ENCODE measurements at places on chromosomes 13 and 19.

DNA sequence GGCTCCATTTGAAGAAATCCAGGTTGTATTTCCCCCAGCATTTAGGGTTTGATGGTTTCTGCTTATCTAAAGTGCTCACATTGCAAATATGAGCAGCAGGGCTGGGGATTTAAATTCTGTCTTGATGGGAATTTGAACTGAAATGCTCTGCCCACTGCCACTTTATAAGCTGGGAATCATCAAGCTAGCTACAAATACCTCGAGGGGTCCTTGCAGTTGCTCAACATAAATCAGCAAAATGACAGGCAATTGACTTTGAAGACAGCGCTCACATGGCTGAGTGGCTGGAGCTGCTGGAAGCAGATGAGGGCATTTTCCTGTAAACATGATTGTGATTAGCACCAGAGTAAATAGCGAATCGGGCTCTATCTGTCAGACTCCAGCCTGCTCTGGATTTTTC lies 39.4 kb upstream of the MEDAG start:
- no peaks in the 10 kb centered on the region for H3K36me3 ChIP-seq
- peaks cover 28% of the 10 kb centered on the region for H3K4me1 ChIP-seq
- H3K27ac ChIP-seq: no peak overlapping the region
- no peaks in the 10 kb centered on the region for H3K27me3 ChIP-seq
- no peak for DNase-seq

DNA sequence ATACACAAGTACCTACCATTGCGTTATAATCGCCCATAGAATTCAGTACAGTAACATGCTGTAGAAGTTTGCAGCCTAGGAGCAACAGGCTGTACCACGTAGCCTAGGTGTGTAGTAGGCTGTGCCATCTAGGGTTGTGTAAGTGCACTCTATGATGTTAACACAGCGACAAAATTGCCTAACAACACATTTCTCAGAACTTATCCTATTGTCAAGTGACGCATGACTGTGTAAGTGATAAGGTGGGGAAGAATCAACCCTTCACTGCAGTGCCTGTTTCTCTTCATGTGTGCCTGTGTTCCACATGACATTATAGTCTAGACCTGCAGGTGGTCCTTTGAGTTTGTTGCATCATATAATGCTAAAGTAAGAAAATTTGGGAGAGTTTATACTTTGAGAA lies 94.0 kb downstream of the PCDH9 start:
- no peak overlapping the region for H3K27ac ChIP-seq
- H3K4me3 ChIP-seq: no peak overlapping the region
- no peaks in the 10 kb centered on the region for H3K4me1 ChIP-seq
- no peaks in the 10 kb centered on the region for H3K36me3 ChIP-seq

GRCh38 chr13:113410472-113411201 lies 42.7 kb downstream of the ADPRHL1 start:
- H3K27ac ChIP-seq: peak overlapping the region; percentile 9
- no peaks in the 10 kb centered on the region for H3K4me1 ChIP-seq
- H3K27me3 ChIP-seq: peaks cover 27% of the 10 kb centered on the region
- H3K36me3 ChIP-seq: no peaks in the 10 kb centered on the region

- H3K27me3 ChIP-seq: peaks cover 14% of the 10 kb centered on the region
- DNase-seq: peak; percentile 72
- H3K27ac ChIP-seq: no peak overlapping the region
- H3K36me3 ChIP-seq: no peaks in the 10 kb centered on the region
- peaks cover 7% of the 10 kb centered on the region for H3K4me1 ChIP-seq
Observed at GRCh38 chr13:109794095-109794494, 7.7 kb upstream of the IRS2 start.

- peaks cover 17% of the 10 kb centered on the region for H3K27me3 ChIP-seq
- H3K4me3 ChIP-seq: no peak overlapping the region
- H3K27ac ChIP-seq: no peak overlapping the region
- no peaks in the 10 kb centered on the region for H3K36me3 ChIP-seq
- DNase-seq: no peak
- H3K4me1 ChIP-seq: peaks cover 66% of the 10 kb centered on the region
Observed at GRCh38 chr19:10406191-10406590, 2.8 kb upstream of the CDC37 start.

- no peaks in the 10 kb centered on the region for H3K36me3 ChIP-seq
- no peak overlapping the region for H3K4me3 ChIP-seq
- no peak overlapping the region for H3K27ac ChIP-seq
- no peaks in the 10 kb centered on the region for H3K4me1 ChIP-seq
- H3K27me3 ChIP-seq: no peaks in the 10 kb centered on the region
Observed at GRCh38 chr13:44421853-44422525, 48.4 kb downstream of the SERP2 start.

DNA sequence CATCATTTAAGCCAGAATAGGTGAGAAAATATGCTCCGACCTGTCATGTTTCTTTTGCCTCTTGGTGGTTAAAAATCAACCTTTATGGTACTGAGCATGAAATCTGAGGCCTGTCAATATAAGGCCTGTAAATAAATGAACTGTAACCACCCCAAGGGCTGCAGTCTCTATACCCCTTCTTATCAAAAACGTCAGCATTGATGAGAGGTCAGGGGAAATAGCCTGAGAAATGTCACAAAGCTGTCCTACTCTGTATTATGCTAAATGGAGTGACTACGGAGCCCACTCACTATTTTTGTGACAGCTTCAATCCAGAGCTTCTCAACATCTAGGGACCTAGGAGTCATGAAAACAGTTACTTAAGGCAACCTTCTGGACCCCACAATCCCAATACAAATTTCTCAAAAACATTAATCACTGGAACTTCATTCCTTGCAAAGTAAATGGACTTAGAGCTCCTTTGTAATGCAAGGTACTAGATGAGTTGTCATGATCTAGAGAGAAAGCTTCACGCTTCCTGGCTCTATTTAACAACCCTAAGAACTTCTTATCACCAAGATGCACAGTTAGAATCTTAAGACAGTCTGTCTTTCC lies 2.7 kb upstream of the RAP2A start:
- no peak overlapping the region for H3K27ac ChIP-seq
- no peaks in the 10 kb centered on the region for H3K36me3 ChIP-seq
- H3K4me1 ChIP-seq: peaks cover 11% of the 10 kb centered on the region

GRCh38 chr13:70896136-70896535 lies 787.9 kb upstream of the KLHL1 start:
- H3K27ac ChIP-seq: no peak overlapping the region
- no peaks in the 10 kb centered on the region for H3K27me3 ChIP-seq
- H3K4me1 ChIP-seq: no peaks in the 10 kb centered on the region
- no peak overlapping the region for H3K4me3 ChIP-seq

- no peak for DNase-seq
- no peak overlapping the region for H3K27ac ChIP-seq
- no peaks in the 10 kb centered on the region for H3K4me1 ChIP-seq
- H3K4me3 ChIP-seq: no peak overlapping the region
- H3K27me3 ChIP-seq: no peaks in the 10 kb centered on the region
Observed at GRCh38 chr13:102212729-102213128, 189.1 kb downstream of the FGF14 start.

- no peaks in the 10 kb centered on the region for H3K27me3 ChIP-seq
- H3K4me1 ChIP-seq: no peaks in the 10 kb centered on the region
- peaks cover 38% of the 10 kb centered on the region for H3K36me3 ChIP-seq
- H3K27ac ChIP-seq: no peak overlapping the region
- no peak overlapping the region for H3K4me3 ChIP-seq
Observed at GRCh38 chr13:102680842-102681740, 13.8 kb downstream of the METTL21C start.

DNA sequence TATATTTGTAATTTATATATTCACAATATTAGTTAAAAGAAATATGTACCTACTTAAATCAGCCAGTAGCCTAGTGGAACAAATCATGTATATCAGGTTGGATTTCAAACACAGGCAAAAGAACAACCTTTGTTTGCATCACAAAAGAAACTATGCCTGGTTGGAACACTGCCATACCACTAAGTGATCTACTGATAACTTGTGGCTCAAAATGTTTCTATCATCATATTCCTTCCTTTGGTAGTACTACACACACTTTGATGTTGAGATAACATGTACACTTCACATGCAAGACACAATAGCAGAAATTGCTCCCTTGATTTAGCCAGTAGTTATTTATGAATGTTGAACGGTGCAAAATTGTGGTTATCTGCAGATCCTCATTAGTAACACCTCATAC lies 146.0 kb upstream of the GPC6 start:
- DNase-seq: no peak
- no peak overlapping the region for H3K27ac ChIP-seq
- no peak overlapping the region for H3K4me3 ChIP-seq
- H3K27me3 ChIP-seq: no peaks in the 10 kb centered on the region
- H3K36me3 ChIP-seq: no peaks in the 10 kb centered on the region

GRCh38 chr13:71828564-71828963 lies 38.4 kb downstream of the DACH1 start:
- no peaks in the 10 kb centered on the region for H3K4me1 ChIP-seq
- H3K4me3 ChIP-seq: no peak overlapping the region
- H3K27me3 ChIP-seq: no peaks in the 10 kb centered on the region
- DNase-seq: no peak
- H3K36me3 ChIP-seq: no peaks in the 10 kb centered on the region

DNA sequence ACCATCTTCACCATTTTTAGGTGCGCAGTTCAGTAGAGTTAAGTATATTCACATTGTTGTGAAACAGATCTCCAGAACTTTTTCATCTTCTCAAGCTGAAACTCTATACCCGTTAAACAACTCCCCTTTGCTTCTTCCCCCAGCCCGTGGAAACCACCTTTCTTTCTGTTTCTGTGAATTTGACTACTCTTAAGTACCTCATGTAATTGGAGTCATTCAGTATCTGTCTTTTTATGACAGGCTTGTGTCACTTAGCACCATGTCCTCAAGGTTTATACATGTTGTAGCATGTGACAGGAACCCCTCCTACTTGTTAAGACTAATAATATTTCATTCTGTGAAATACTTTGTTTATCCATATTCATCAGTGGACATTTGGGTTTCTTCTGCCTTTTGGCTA lies 52.8 kb downstream of the TNFRSF19 start:
- no peak for DNase-seq
- no peak overlapping the region for H3K27ac ChIP-seq
- H3K4me3 ChIP-seq: no peak overlapping the region
- no peaks in the 10 kb centered on the region for H3K36me3 ChIP-seq
- no peaks in the 10 kb centered on the region for H3K27me3 ChIP-seq

- H3K27ac ChIP-seq: no peak overlapping the region
- H3K27me3 ChIP-seq: peaks cover 23% of the 10 kb centered on the region
- no peak for DNase-seq
- H3K36me3 ChIP-seq: no peaks in the 10 kb centered on the region
Observed at GRCh38 chr13:111917901-111918300, 149.0 kb upstream of the SOX1 start.

GRCh38 chr19:12790628-12791344 lies 500 bp upstream of the JUNB start:
- peak overlapping the region; percentile 99 for H3K27ac ChIP-seq
- H3K27me3 ChIP-seq: no peaks in the 10 kb centered on the region
- peaks cover 52% of the 10 kb centered on the region for H3K4me1 ChIP-seq
- no peak for DNase-seq
- H3K4me3 ChIP-seq: peak overlapping the region; percentile 95

GRCh38 chr13:23771956-23772355 lies 117.2 kb downstream of the MIPEP start:
- no peak overlapping the region for H3K27ac ChIP-seq
- H3K4me3 ChIP-seq: no peak overlapping the region
- no peaks in the 10 kb centered on the region for H3K27me3 ChIP-seq

DNA sequence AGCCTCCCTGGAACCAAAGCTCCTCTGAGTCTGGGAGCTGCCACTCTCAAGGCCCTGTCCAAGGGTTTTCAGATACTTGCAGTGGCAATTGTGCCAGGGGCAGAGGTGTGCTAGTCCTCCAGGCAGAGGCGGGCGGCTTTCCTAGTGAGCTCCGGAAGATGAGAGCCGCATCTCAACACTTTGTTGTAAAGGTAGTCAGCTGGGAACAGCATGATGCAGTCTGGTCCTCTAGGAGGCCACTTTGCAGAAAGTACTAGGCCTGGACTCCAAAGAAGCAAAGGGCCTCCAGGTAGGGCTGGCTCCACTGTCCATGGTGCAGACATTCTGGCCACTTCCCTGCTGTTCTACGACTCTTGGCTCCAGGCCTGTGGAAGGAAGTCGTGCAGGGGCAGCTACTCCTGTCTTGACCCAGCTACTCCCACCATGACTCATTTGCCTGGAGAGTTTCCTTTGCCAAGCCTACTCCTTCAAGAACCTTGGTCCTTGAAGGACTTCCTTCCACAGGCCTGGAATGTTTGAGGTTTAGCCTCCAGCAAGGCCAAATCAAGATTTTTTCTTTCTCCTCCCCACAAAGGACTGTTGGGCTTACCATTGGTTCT lies 9.9 kb upstream of the ZNF536 start:
- no peak for DNase-seq
- H3K27me3 ChIP-seq: peaks cover 7% of the 10 kb centered on the region
- no peaks in the 10 kb centered on the region for H3K36me3 ChIP-seq
- no peak overlapping the region for H3K4me3 ChIP-seq
- no peak overlapping the region for H3K27ac ChIP-seq

DNA sequence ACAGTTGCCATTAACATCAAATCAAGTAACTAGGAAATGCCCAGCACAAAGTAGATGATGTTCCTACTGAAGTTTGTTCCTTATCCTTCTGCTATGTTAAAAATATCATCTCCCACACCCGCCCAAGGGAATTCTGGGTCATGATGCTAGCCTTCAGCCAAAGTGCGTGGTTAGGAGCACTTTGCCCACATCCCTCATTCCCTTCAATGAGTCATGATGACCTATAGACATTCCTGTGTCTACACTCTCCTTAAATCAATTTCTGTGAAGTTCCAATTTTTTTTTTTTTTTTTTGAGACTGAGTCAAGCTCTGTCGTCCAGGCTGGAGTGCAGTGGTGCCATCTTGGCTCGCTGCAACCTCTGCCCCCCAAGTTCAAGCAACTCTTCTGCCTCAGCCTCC lies 17.0 kb downstream of the RXFP2 start:
- no peaks in the 10 kb centered on the region for H3K36me3 ChIP-seq
- H3K4me3 ChIP-seq: no peak overlapping the region
- no peak for DNase-seq
- no peaks in the 10 kb centered on the region for H3K4me1 ChIP-seq

- no peaks in the 10 kb centered on the region for H3K36me3 ChIP-seq
- no peak for DNase-seq
- no peak overlapping the region for H3K4me3 ChIP-seq
- no peaks in the 10 kb centered on the region for H3K4me1 ChIP-seq
- H3K27me3 ChIP-seq: no peaks in the 10 kb centered on the region
Observed at GRCh38 chr13:77714119-77714755, 16.8 kb downstream of the SLAIN1 start.

DNA sequence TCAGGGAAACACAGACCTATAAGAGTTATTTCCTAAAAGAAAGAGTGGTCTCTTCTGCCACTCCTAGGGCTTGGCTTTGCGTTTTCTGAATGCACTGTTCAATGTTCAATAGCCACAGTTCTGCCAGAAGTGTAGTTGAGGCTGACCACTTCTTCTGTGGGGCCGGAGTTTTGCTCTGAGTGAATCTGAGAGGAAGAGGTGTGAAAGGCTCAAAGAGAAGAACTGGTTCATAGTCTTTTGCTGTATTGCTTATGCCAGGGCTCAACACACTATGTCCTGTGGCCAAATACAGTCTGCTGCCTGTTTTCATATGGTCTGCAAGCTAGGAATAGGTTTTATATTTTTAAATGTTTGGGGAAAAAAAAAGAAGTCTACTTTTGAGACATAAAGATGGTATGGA lies 128.2 kb downstream of the STOML3 start:
- H3K36me3 ChIP-seq: peaks cover 4% of the 10 kb centered on the region
- no peaks in the 10 kb centered on the region for H3K27me3 ChIP-seq
- no peaks in the 10 kb centered on the region for H3K4me1 ChIP-seq
- no peak overlapping the region for H3K4me3 ChIP-seq
- no peak overlapping the region for H3K27ac ChIP-seq
- DNase-seq: no peak
